ENCODE measurements at places on chromosomes 6 and 20.

DNA sequence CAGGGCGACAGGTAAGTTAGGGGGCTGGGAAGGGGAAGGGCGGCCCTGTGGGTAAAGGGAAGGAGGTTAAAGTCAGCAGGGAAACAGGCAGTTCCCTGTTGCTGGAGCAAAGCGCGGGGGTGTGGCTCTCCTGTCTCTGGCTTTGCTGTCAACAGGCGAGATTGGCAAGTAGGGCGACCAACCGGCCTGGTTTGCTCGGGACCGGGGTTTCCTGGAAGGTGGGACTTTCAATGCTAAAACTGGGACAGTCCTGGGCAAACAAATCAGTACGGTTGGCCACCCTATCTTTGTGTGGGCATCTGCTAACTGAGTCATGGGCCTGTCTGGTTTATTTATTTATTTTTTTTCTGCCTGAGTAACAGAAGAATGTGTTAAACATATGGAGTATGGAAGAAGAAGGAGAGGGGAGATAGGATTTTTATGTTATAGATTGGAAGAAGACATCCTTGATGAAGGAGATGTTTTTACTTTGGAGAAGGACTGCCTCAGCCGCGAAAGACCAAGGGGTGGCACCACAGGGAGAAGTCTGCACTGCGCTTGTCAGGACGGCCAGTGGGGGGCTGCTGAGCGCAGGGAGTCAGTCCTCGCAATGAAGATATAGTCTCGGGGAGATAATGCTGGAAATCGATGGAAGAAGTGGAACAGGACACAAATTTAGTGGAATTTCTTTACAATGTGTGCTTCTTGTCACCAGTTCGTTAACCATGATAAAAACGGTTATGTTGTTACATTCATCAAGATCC, 43.4 kb upstream of the ESR1 start:
- DNase-seq, result peak; percentile 25

DNA sequence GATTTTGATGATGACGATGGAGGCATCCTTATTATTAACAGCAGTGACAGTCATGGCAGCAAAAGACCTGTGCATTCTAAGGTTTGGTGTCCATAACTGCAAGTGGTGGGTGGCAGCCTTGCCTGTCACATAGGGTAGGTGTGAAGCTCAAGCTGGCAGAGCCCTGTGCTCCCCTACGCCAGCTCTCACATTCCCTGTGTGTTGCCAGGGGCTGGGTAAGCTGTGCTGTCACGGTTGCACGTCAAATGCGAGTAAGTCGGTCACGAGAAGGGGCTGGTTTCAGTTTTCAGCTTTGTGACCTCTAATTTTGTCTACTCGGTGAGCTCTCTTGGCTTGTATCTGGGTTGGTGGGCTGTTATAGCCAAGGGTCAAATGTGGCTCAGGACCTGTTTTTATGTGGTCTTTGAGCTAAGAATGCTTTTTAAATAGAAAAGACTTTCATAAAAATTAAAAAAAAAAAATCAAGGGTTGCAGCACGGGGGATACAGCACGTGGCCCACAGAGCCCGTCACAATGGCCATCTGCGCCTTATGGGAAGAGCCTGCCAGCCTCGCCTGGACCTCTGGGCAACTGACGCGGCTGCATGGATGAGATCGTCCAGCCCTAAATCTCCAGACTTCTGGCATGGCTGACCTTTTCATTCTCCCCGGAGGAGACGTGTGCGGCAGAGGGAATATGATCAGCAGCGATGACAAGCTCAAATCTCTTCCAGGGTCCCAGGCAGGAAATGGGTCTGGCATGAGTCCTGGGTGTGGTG, 148.5 kb downstream of the PHACTR3 start:
- no peak for DNase-seq

DNA sequence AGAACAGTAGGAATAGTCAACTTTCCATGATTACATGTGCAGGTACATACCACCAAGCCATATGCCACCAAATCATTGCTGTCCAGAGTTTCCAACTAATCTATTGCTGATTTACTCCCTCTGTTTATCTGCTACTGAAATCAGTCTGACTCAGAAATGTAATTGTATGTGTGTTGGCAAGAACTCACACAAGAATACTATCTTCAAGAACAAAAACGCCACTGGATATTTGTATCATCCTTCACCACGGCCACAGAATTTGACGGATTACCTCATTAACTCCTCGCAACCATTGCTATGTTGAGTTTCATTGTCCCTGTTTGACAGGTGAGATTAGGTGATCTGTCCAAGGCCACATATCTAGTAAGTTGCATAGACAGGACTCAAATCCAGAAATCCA, 159.2 kb downstream of the GMPR start:
- DNase-seq, result no peak

GRCh38 chr6:154218301-154218700, 138.3 kb downstream of the IPCEF1 start:
- no peak for DNase-seq

DNA sequence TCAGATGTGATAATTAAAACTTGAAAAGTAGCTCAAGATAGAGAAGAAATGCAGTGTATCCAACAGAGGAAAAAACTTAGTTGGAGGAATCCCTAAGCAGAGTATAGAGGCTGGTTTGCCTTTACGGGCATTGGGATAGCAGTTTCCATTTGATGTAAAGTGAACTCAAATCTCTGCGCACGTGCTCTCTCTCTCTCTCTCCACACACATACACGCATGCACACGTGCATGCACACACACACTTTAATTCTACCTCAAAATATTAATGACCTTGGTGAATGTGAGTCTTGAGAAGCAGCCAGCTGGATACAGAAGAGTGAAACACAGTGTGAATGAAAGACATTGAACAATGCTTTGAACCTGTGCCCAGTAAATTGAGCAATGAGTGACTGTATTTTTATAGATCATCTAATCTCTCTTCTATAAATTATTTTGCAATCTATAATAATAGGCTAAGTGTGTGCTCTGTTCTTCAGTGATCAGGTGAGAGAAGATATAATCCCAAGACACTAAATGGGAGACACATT, 247.7 kb upstream of the FAM83B start:
- no peak for DNase-seq

Data from H4 (cell line).